ENCODE measurements at places on chromosomes 16 and 17.

DNA sequence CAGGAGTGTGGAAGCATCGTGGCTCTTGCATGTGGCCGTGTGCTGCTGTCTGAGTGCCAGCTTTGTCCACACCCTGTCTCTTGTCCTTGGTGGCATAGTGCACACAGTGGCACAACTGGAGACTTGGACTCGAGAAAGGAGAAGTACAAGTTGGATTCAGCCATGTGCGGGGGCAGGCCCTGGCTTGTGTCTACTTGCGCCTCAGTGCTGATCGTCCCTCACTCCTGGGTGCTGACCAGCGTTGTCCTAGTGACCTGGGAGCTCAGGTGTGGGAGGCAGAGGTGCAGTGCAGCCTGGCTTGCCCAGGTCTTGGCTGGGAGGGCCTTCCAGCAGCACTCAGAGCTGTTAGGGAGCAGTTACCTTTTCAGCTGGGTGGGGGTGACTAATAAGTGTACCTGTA, 20.6 kb downstream of the MPRIP start:
- DNase-seq = no peak

DNA sequence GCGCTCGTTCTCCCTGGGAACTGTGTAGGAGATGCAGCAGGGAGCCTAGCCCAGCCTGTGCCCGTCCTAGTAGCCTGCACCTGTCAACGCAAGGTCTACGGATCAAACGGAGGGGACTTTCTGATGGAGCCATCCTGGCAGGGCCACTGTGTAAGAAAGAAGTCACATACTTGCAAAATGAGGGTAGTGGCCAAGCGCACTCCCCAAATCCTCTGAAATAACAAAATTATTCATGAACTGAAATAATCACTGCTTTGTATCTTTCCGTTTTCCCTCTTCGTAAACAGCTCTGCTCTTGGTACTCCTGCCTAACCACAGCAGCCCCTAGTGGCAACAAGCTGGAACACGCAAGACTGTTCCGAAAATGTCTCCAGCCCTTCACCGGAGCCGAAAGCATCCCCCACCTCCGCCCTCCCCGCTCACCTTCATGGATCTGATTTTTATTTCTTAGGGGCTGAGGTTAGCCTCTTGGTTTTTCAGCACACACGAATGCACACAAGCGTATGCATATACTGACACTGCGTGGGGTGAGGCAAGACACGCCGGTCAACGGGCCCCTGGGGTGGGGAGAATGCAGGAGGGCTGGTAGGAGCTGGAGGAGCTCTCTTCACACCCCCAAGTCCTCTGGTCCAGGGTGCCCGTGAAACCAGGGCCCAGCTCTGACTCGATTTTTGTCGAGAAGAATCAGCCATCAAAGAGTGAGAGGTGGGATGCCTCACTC, 100.8 kb downstream of the ABCC12 start:
- DNase-seq = peak; percentile 28

DNA sequence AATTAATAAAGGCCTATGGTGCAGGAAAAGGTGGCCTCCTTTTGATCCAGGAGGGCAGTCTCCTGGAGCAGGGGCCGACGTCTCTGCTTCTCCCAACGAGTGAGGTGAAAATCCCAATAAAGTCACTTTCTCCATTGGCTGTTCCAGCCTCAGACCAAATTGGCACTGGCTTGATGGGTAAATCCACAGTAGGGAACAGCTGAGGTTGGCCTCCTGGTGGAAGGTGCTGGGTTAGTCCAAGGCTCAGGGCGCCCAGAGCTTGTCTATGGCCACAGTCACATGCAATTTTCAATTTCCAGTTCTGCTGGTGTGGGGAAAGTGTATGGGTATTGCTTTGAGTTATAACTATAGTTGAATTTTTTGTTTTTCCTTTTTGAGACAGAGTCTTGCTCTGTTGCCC, 79.0 kb downstream of the NETO2 start:
- DNase-seq = no peak

- DNase-seq = no peak
Observed at GRCh38 chr16:53913920-53914319, 210.0 kb downstream of the FTO start.

- no peak for DNase-seq
Observed at GRCh38 chr16:88907768-88908167, 41.3 kb upstream of the PABPN1L start.

GRCh38 chr16:73384506-73385089, 336.7 kb upstream of the ZFHX3 start:
- no peak for DNase-seq

- no peak for DNase-seq
Observed at GRCh38 chr17:62692159-62692651, 64.7 kb downstream of the MRC2 start.

GRCh38 chr16:16073891-16074881, 124.8 kb downstream of the ABCC1 start:
- peak; percentile 92 for DNase-seq

DNA sequence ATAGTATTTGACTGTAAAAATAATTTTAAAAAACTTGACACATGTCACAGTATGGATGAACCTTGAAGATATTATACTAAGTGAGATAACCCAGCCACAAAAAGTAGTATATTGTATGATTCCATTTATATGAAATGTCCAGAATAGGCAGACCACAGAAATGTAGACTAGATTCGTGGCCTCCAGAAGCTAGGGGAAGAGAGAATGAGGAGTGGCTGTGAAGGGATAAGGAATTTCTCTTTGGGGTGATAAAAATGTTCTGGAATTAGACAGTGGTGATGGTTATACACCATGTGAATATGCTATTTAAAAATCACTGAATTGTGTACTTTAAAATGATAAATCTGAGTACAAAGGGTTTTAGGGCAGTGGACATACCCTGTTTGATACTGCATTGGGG, 253.1 kb upstream of the DYNLRB2 start:
- DNase-seq = no peak

GRCh38 chr16:69794486-69794885, 32.4 kb downstream of the WWP2 start:
- no peak for DNase-seq

DNA sequence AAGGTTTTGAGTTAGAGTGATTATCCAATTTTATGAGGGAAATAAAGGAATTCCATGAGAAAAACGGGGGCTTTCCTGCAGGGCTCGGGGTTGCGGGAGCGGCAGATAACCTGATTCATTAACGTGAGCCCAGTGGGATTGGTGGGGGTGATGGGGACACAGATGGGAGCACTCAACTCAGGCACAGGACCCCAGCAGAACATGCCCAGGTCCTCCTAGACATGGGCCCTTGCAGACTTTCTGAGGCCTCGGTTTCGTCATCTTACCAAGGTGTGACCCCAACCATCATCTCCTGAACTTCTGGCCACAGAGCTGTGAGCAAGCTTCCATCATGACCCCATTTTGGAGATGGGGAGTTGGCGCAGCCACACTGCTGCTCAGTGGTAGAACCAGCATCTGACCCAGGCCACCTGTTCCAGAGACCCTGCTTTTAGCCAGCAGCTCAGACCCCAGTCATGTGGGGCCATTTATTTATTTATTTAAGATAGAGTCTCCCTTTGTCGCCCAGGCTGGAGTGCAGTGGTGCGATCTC, 22.3 kb downstream of the CARHSP1 start:
- DNase-seq = no peak

- DNase-seq = no peak
Observed at GRCh38 chr17:28030386-28030785, 12.1 kb upstream of the NLK start.

DNA sequence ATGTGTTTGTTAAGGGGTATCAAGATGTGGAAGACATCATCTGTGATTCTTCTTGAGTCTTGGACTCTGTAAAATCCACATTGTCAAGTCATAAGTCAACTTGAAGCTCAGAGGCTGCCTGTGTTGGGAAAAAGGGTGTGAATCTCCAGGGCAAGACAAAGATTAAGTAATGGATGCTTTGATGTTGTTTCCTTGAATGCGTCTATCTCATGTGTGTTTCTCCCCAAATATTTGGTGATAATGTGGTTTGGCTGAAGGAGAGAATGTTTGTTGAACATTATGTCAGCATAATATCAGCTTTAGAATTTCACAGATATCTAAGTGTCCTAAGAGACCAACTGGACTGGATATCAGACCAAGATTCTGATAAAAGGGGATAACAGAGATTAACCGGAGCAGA, 24.1 kb upstream of the KCNJ16 start:
- DNase-seq = no peak

GRCh38 chr17:39674702-39675389, 6.6 kb downstream of the PNMT start:
- no peak for DNase-seq

DNA sequence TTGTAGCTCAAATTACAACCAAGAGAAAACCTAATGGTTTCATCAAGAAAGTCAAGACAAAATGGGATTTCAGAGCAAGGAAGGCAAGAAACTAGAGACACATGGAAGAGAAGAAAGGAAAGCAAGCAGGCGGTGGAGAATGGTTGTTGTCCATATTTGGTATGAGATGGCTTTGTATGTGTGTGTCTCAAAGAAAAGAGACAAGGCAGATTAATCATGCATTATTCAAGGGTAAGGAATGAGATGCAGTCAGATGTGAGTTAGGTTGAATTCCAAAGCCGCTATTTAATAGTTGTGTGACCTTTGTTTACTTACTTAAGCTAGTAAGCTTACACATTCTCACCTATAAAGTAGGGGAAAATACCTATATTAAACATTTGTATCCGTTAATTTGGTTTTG, 1029.6 kb downstream of the CDH11 start:
- peak; percentile 77 for DNase-seq

GRCh38 chr16:58656899-58657298, 27.3 kb upstream of the CNOT1 start:
- no peak for DNase-seq

DNA sequence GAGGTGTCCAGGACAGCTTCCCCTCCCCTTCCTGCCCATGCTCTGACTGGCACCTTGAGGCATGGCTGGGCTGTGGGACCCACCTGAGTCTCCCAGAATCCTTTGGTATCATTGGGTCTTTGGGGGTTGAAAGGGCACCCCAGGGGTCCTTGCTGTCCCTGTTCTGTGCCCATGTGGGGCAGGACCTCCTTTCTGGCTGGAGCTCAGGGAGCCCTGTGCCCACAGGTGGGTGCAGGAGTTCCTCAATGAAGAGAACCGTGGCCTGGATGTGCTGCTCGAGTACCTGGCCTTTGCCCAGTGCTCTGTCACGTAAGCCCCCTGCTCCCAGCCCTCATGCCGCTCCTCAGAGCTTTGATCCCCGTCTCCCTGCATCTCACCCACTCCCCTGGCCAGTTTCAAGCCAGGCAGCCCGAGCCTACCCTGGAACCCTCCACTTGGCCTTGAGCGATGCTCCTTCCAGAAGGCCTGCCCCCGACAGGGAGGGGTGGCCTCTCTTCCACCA, 11.8 kb downstream of the FMNL1 start:
- no peak for DNase-seq

- DNase-seq = no peak
Observed at GRCh38 chr16:75116081-75116910, at the start of gene LDHD. LDHD (minus strand) TSS chr16:75116780; CDS start chr16:75116720, 60 bp downstream.

GRCh38 chr16:35570946-35571345, 2111.5 kb downstream of the TP53TG3F start:
- no peak for DNase-seq

DNA sequence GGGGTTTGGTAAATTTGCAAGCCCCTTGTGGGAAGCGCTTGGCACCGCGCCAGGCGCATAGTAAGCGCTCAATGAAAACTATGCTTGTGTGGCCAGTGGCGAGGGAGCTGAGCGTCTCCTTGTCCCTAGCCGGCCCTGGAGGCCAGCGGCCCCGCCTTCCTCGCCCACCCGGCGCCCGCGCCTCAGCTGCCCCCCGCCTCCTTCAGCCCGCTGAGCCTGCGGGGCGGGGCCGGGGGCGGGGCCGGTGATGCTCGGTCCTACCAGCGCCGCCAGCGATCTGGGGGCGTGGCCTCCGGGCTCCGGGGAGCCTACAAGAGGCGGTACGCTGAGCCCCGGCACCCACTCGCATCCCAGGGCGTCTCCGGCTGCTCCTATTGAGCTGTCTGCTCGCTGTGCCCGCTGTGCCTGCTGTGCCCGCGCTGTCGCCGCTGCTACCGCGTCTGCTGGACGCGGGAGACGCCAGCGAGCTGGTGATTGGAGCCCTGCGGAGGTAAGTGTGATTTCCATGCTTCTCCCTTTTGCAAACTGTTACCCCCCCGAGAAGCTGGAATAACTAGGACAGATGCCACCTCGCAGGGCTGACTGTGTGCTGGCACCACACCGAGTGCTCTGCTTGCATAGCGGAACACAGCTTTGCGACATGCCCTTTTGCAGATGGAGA, at the start of gene CRISPLD2:
TSS of gene CRISPLD2 (plus strand) at position 342 of the 661 bp plus-strand sequence. CDS start 18,511 bp downstream, outside the sequence.
- peak; percentile 69 for DNase-seq

- DNase-seq = no peak
Observed at GRCh38 chr17:75876190-75876937, 2.0 kb downstream of the TRIM47 start.

DNA sequence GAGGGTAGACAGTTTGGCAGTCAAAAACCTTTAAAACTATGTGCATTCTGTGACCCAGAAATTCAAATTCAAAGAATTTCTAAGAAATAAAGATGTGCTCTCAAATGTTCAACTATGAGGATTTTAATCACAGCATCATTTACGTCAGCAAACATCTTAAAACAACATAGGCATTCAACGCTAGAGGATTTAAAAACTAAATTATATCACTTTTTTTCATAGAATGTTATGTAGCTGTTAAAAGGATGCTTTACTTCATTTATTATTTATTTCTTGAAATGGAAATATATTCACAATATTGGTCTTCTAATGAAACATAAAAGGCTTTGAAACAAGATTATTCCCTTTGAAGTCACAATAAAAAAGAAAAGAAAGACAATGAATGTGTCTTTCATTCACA, 3.6 kb downstream of the GLP2R start:
- no peak for DNase-seq
